ENCODE measurements at places on chromosomes 16 and 17.

DNA sequence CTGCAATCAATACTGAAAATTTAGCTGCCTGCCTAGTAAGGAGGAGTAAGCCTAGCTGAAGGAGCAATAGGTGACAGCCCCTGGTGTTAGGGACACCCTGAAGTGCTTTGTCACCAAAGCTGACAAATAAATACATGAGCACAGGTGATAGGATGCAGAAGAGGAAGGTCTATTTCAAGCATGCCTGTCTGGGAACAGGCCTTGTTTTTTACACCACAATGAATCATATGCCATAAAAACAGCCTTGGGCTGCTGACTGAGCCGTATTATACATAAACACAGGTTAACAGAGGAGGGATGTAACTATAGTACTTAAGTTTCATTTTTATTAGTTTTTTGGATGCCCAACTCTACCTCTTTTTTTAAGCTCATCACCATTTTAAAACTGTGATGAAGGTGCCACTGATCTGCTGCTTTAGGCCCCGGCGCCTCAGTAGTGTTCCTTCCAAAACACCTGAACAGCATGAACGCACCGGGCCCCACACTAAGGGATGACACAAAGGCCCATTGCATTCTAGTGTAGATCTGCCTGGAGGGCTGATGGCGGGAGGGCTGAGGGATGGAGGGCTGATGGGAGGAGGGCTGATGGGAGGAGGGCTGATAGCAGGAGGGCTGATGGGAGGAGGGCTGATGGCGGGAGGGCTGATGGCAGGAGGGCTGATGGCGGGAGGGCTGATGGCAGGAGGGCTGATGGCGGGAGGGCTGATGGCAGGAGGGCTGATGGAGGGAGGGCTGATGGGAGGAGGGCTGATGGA, 150.3 kb downstream of the AATF start:
- no peak for DNase-seq

- DNase-seq: no peak
These were observed 20.0 kb downstream of the MVP start for GRCh38 chr16:29840240-29840639.

- DNase-seq: no peak
These were observed 3.0 kb upstream of the GAN start for GRCh38 chr16:81311762-81312161.

DNA sequence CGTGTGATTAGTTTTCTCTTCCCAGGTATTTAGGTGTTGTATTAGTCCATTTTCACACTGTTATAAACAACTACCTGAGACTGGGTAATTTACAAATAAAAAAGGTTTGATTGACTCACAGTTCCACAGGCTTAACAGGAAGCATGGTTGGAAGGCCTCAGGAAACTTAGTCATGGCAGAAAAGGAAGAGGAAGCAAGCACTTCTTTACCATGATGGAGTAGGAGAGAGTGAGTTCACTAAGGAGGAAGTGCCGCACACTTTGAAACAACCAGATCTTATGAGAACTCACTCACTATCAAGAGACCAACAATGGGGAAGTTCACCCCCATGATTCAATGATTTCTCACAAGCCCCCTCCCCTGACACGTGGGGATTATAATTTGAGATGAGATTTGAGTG, 1343.7 kb upstream of the GOT2 start:
- DNase-seq: no peak

GRCh38 chr17:7885367-7886226, 3.0 kb upstream of the CHD3 start:
- peak; percentile 60 for DNase-seq

DNA sequence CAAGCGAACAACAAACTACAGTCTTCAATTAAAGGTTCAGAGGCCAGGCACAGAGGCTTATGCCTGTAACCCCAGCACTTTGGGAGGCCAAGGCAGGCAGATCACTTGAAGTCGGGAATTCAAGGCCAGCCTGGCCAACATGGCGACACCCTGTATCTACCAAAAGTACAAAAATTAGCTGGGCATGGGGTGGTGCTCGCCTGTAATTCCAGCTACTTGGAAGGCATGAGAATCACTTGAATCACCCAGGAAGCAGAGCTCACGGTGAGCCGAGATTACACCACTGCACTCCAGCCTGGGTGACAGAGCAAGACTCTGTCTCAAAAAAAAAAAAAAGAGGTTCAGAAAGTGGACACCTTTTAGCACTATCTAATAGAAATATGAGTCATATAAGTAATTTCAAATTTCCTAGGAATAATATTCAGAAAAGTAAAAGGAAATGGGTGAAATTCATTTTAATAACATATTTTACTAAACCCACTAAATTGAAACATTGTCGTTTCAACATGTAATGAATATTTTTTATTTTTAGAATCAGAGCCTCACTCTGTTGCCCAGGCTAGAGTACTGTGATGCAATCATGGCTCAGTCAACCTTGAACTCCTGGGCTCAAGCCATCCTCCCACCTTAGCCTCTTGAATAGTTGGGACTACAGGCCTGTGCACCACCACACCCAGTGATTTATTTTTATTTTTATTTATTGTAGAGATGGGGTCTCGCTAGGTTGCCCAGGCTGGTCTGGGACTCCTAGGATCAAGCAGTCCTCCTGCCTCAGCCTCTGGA, 15.2 kb upstream of the MARCHF10 start:
- no peak for DNase-seq

DNA sequence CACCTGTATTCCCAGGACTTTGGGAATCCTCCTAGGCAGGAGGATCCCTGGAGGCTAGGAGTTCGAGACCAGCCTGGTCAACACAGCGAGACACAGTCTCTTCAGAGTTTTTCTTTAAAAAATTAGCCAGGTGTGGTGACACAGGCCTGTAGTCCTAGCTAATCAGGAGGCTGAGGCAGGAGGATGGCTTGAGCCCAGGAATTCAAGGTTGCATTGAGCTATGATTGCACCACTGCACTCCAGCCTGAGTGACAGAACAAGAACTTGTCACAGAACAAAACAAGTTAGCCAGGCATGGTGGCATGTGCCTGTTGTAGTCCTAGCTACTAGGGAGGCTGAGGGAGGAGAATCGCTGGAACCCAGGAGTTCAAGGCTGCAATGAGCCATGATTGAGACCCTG, 24.8 kb downstream of the ANKRD40 start:
- DNase-seq: no peak

- no peak for DNase-seq
These were observed 18.2 kb upstream of the ERN1 start for GRCh38 chr17:64148017-64148631.

- DNase-seq: peak; percentile 81
These were observed 718 bp downstream of the NDUFAB1 start for GRCh38 chr16:23595246-23595950.

GRCh38 chr17:9811537-9811936, 10.3 kb downstream of the GSG1L2 start:
- no peak for DNase-seq

GRCh38 chr17:1920948-1921351, 91.1 kb downstream of the RPA1 start:
- DNase-seq: no peak

DNA sequence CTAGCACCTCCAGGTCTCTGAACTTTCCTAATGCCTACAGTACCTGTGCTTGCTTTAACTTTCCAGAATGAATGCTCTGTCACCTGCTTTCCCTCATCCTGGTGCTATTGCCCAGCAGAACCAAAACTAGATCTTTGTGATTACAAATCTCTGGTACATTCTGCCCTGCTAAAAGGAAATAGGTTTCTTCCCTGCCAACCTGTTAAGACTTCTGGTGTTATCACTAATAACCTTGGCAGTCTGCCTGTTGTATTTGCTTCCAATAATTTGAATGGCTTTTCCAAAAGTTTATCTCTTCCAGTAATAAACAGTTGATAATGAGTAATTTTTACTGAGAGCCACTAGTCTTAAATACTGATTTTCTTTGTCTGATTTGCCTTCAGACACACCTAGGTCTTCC, 15.4 kb downstream of the PDZD9 start:
- no peak for DNase-seq
